ENCODE measurements at places on chromosomes 2 and 18. TPM values are rescaled to one million over a fixed set of nuclear protein-coding genes. Genes with fewer than 3 reads are reported as not detected.

B3GNT2 gene
- 30.8 TPM for total RNA-seq

LONRF2 gene
- not detected for total RNA-seq

CABYR gene
- 32.4 TPM for total RNA-seq

TACR1 gene
- not detected for total RNA-seq

CD8B2 gene
- not detected for total RNA-seq

INHA gene
- 9.1 TPM for total RNA-seq

SERPINB13 gene
- not detected for total RNA-seq

ID2 gene
- 0.61 TPM for total RNA-seq

IHH gene
- total RNA-seq: not detected

ASB18 gene
- not detected for total RNA-seq

SIX3 gene
- 1.4 TPM for total RNA-seq

RNF144A gene
- 0.94 TPM for total RNA-seq

CCDC93 gene
- 31.3 TPM for total RNA-seq

CAPN14 gene
- 0.35 TPM for total RNA-seq

TLX2 gene
- total RNA-seq: 3.8 TPM
